GM12892 (cell line): ENCODE measurements at places on chromosomes 16 and 17.

DNA sequence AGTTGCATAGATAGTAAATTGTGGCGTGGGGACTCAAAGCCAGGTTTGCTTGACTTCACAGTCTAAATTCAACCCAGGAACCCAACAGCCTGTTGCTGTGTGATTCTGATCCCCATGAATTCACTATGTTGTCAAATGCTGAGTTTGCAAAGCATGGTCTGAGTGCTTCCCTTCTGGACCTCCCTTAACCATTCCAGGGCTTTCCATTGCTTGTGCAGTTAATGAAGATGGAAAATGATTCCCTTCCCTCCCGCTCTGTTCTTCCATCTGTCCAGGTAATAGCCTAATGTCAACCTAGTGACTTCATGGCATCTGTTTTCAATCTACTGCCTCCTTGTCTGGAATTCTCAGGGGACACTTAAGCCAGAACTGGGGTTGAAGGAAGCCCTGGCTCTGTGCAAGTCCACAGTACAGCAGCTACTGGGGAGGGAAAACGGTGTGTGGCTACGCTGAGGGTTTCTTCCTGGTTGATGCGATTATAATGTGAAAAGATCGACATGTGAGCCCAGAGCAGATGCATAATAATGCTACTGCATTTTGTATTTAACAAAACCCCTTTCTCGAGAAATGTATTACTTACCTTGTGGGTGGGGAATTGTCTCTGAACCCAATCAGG is 206.7 kb downstream of the CDH13 start:
- DNase-seq = no peak

DNA sequence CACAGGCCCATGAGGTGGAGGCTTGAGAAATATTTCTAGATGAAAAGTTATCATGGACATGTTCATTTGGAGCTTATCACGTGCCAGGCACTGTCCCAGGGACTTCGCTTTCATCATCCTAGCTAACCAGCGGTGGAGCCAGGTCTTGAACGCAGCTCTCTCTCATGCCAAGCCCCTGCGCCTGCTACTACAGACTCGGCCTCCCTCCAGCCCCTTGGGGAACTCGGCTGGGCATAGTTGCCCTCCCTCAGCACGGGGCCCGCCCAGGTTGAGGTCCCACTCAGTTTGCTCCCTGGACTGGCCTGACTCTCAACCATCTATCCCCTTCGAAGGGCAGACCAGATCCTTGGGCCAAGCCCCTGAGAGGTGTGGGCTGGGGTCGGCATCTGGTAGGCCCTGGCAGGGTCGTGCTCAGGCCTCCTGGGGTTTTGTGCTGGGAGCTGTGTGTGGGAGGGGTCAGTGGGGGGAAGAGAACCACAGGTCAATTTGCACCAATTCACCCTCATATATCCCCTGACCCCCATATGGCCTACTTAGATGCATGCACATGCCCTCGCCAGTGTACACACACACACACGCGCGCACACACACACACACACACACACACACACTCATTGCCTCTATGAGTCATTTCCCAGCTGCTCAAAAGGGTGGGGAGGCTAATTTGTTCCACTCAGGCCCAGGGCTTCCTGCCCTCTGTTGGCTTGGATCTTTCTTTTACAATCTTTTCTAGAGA is 12.1 kb upstream of the SCN4A start:
- DNase-seq = no peak

DNA sequence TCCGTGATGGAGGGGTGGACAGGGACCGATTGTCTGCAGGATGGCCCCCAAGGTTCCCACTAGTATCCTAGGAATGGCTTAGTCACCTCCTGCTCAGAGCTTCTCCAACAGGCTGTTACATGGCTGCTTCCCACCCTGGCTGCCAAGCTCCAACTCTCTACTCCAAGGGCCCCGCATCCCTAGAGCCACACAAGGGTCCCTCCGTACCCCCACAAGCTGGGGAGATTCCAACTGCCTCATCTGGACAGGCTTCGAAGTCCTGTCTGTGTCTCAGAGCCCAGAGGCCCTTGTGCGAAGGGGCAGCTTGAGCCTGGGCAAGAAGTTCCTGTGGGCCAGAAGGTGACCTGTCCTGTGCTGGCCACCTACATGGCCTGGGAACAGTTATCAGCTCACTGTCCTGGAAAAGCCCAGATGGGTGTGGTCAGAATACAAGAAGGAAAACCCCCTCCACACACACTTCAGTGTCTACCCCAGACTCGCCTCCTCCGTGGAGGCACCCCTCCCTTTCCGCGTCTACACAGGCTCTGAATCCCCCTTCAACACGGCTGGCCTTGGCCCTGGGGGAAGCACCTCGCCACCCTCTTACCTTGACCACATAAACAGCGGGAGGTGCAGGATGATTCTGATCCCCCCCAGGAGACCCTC is 586 bp downstream of the MEAK7 start:
- DNase-seq = no peak

- no peak for DNase-seq
Measured at GRCh38 chr16:73210686-73211085, 162.8 kb upstream of the ZFHX3 start.

- no peak for DNase-seq
Measured at GRCh38 chr16:364595-365491, 5.5 kb downstream of the MRPL28 start.

- no peak for DNase-seq
Measured at GRCh38 chr16:26334218-26335111, 642.7 kb downstream of the HS3ST4 start.

GRCh38 chr16:53058441-53058840 is 3.6 kb downstream of the CHD9 start:
- DNase-seq = no peak

- no peak for DNase-seq
Measured at GRCh38 chr16:72974142-72974769, 73.7 kb downstream of the ZFHX3 start.

GRCh38 chr17:50640686-50641351 is 6.1 kb downstream of the ABCC3 start:
- DNase-seq = no peak

DNA sequence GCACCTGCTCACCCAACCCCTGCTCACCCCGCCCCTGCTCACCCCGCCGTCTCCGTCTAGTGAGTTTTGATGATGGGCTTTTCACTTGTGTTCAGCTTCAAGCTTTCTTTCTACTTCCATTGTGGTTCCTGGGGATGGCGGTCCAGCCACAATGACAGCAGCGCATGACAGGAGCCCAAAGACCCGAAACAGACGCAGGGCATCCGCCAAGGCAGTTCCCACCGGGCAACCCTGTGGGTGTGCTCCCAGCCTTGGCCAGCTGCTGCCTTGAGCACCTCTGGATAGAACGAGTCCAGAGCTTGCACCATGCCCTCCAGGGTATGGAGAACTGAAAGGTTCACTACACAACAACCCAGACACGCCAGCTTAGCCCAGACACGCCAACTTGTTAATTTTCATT is 92.9 kb upstream of the CHMP6 start:
- no peak for DNase-seq

GRCh38 chr16:11101695-11102522 is 154.1 kb downstream of the SOCS1 start:
- no peak for DNase-seq

DNA sequence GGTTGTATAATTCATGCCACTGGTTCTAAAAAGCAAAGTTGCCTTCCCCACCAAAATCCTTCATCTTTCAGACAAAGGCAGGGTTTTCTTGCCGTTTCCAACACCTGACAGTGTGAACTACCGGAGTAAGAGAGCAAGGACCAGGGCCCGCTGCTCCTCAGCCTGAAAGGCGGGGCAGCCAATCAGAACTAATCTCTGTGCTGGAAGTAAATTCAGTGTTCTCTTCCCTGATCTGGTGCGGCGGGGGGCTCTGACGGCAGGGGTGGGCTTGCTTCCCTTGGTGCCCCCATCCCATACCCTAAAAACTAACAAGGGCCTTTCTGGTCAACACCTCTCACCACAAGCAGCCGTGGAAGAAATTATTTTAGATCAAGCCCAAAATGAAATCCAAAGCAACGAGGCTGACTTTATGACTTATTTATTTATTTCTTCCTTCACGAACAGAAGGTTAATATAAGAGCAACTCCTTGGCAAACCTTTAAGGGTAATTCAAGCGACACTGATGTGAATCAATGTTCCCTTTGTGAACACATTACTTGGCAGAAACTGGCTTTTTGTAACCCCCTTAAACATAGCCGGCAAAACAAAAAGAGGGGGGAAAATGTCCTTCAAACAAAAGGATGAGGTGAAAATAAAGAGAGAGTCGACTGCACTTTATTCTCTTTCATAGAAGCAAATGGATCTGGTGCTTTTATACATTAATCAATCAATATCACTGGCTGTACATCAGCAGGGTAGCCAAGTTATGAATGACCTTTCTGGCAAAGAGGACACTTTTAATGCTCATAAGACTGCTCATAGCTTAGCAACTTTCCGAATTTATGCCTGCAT is 189.9 kb downstream of the ZFHX3 start:
- DNase-seq = no peak

DNA sequence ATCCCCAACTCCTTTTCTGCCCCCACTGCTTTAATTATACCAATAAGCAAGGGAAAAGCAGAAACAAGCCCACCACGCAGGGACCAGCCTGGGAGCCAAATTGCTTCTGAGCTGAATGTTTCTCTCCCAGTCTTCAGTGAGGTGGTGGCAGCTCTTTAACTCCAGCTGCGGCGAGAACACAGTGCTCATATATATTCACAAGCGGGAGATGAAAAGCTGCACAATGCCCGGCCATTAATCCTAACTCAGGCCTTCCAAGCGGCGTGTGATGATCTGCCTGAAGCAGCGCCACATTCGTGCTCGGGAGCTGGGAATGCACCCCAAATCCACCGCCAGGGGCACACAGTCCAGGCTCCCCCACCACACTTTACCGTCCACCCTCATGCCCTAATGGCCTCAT is 203.7 kb upstream of the SDK2 start:
- no peak for DNase-seq

GRCh38 chr17:17774009-17774881 is 62.5 kb downstream of the SREBF1 start:
- DNase-seq = no peak

DNA sequence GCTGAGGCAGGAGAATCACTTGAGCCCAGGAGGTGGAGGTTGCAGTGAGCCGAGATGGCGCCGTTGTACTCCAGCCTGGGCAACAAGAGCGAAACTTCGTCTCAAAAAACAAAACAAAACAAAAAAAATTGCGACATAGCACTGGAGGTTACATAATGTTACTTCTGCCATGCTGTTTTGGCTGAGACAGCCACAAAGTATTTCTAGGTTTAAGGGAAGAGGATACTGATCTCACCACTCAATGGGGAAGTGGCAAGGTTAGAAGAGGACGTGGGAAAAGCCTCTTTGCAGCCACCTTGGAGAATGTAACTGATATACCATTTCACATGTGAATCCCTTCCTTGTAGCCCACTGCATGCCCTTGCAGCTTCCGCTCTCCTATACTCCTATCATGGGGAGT is 131.2 kb upstream of the NLRP1 start:
- no peak for DNase-seq

- DNase-seq = no peak
Measured at GRCh38 chr17:1143573-1143972, 36.2 kb downstream of the ABR start.

DNA sequence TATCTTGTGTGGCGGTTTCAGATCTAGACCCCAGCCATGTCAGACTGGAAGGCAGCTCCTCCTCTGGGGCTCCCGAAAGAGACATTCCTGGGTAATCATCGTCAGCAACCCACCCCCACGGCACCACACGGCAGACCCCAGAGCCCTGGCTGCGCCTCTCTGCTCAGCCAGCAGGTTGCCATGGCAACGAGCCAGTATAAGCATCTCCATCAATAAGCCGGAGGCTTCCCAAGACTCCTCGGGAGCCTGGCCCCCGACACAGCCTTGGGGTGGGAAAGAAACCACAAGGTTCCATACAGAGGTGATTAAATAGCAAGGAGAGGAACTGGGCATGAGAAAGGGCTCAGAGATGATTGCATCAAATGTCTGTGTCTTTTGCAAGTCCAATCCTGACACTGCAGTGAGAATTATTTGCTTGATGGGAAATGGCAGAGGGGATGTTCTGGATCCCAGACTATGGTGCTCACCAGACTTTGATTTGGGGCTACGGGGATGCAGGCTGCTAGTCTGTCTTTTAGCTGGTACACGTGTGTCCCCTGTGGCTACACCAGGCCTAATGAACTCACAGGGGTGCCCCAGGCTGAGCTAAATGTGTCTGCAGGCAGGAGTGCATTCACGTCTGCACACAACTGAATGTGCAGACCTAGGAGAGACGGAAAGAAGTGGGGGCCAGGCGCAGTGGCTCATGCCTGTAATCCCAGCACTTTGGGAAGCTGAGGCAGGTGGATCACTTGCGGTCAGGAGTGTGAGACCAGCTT is 320.5 kb upstream of the TNRC6C start:
- DNase-seq = no peak

DNA sequence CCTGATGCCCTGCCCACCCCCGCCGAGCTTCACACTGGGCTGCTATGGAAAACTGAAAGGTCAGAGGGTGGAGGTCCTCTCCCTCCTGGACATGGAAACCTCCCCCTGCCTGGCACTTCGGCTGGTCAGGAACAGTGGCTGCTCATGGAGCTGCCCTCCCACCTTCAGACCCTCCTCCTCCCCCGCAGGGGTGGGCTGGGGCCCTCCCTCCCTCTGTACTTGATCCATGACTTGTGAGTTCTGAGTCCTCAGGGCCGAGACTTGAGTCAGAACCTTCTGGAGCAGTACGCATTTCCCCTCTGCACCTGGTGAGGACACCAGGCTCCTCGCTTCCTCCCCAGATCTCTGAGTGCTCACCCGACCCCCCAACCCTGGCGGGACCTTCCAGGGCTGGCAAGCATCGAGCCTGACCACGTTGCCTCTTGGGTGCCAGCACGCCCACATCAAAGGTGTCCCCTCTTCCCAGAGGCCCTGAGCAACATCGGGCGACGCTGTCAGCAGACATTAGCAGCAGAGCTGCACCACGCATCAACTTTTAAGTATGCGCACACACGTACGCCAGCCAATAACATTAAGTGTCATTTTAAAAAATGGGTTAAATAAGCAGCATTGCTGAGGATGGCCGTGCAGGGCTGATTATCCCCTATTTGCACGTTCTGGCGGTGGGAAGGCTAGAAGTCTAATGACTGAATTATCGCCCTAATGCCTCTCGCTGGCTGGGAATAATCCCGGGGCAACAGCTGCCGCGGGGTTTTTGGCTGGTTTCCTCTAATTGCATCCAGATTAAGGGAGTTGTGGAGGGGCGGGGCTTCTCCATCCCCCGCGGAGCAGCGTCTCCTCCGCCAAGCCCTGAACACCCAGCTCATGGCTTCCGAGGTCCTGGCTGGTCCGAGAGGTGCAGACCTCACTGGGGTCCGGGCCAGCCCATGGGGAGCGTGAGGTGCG is 98.0 kb downstream of the TBC1D16 start:
- no peak for DNase-seq

DNA sequence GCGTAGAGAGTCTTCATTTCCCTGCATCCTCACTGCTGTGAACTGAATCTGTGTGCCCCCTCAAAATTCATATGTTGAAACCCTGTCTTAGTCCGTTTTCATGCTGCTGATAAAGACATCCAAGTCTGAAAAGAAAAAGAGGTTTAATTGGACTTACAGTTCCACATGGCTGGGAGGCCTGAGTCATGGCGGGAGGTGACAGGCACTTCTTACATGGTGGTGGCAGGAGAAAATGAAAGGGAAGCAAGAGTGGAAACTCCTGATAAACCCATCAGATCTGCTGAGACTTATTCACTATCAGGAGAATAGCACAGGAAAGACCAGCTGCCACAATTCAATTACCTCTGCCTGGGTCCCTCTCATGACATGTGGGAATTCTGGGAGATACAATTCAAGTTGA is 3.1 kb upstream of the CCDC42 start:
- no peak for DNase-seq
